C1 segment of cervical spinal cord (tissue), 14 donors: ENCODE measurements at places on chromosomes 1 and 21.

DNA sequence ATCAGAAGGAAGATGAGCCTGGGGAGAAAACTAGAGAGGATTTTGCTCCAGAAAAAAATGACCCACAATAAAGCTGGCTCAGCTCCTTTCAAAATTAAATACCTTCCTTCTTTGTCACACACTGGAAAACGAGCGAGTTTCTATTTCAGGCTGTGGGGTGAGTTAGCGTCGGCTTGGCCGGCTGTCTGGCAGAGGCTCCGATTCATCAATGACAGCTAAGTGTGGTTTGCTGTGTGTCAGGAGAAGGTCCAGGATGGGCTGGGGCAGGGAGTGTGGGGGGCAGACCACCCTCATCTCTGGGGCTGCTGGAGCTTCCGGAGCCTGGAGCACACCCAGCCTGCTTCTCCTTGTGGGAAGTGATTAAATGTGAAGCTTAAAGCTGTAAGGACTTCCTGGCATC lies 120.2 kb downstream of the ETS2 start:
- no peak for DNase-seq

GRCh38 chr1:215544566-215544965 lies 22.5 kb upstream of the KCTD3 start:
- no peak for DNase-seq

DNA sequence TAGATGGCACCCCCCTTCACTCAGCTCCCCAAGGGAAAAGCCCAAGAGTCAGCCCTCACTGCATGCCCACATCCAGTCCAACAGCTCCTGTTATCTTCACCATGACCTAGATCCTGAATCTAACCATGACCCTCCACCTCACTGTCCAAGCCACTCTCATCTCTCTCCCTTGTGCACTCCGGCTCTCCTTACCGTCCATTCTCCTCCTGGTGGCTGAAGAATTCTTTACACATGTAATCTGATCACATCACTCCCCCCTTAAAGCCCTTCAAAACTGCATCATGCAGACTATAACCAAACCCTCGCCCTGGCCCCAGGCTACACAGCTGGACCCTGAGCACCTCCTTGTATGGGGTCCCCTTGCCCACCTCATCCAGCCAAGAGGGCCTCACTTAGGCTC lies 14.0 kb upstream of the PAQR7 start:
- no peak for DNase-seq

GRCh38 chr1:36248250-36248894 lies 24.1 kb downstream of the THRAP3 start:
- no peak for DNase-seq

GRCh38 chr1:115068826-115069585 lies 20.3 kb downstream of the TSPAN2 start:
- no peak for DNase-seq

DNA sequence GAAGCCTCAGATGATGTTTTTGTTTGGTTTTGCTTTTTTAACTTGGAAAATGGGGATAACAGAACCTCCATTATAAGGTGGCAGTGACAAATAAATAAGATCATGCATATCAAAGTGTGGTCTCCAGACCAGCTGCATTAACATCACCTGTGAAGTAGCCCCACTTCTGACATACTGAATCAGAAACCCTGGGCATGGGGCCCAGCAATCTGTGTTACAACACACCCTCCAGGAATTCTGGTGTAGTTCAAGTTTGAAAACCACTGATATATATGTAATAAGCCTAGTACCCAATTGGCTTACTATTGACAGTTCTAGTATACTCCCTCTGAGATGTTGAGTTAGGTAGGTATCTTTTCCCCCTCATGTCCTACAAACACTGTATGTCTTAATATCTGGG lies 24.1 kb upstream of the RNF19B start:
- no peak for DNase-seq

DNA sequence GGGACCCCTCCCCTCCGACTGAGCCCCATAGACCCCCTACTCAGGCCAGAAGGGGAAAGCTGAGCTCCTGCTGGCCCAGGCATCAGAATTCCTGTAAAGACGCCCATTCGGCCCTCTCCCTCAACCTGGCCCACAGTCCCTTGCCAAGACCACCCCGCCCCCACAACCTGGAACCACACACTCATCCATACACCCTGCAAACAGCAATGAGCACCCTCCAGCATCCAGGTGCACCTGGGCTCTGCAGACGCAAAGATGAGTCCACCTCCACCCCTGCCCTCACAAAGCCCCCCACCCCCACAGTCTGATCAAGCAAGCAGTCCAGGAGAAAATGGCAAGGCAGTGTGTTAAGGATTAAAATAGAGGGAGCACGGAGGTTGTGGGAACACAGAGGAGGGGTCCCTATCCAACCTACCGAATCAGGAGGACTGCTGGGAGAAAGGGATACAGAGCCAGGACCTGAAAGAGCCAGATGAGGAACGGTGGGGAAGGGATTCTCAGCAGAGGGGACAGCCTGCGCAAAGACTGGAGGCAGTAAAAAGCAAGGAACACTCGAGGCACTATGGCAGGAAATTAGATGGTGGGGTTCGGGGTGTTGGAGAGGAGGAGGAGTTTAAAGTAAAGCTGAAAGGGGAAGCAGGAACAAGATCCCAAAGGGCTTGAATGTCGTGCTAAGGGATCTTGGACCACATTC lies 67.3 kb upstream of the LAPTM5 start:
- DNase-seq = no peak

- no peak for DNase-seq
Measured at GRCh38 chr21:32070676-32071330, 198.0 kb downstream of the HUNK start.

GRCh38 chr1:205582471-205583291 lies 49.1 kb downstream of the ELK4 start:
- DNase-seq = no peak
